ENCODE measurements at places on chromosomes 2 and 18.

GRCh38 chr2:10059552-10060335 lies 16.4 kb downstream of the KLF11 start:
- no peak for DNase-seq

GRCh38 chr18:35694808-35695207 lies 113.3 kb downstream of the GALNT1 start:
- DNase-seq: no peak

DNA sequence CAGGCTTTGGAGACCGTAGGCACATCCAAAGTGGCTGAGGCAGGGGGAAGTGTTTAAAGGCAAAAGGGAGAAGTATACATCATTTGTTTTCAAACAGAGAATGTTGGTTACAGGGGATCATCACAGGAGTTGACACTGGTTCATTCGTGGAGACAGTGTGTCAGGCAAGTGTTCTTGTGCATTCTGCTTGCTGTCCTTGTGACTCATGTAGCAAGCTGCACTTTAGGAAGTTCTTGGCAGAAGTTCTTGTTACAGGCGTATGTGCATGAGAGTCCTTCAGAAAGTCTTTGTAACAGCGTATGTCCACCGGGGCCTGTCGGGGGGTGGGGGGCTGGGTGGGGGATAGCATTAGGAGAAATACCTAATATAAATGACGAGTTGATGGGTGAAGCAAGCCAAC lies 36.5 kb upstream of the B4GALT6 start:
- DNase-seq: no peak

DNA sequence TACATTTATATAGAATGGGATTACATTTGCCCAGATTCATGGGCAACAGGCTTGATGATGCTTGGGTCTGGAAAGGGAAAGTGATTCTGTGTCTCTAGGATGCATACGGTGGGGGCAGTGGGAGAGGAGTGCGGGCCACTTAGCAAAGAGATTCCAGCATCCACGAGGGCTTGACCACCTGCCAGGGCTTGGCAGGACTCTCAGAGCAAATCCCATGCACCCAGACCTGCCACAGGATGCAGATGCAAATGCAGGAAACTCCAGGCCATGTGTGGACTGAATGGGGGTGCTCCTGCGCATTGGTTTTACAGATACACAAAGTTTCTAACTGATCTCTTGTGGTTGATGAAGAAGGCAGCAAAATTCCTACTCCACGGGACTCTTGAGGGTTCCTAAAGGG lies 334.7 kb downstream of the CYRIA start:
- no peak for DNase-seq

DNA sequence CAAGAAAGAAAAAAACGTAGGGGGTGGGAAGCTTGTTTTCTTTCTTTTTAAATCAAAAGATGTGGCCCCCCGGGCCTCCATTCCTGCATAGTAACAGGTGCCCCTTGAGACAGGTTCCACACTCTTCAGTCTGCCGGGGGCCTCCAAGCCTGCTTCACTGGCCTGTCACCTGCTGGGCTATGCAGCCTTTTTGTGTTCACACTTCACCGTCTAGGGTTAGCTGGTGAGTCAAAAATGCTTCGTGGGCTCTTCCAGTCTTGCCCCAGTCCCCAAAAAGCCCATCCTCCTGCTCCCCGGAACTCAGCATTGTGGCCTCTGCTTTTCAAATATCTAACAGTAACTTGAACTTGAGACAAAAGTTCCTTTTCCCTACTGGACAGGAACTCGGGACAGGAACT lies 67.9 kb downstream of the POLR1A start:
- no peak for DNase-seq

DNA sequence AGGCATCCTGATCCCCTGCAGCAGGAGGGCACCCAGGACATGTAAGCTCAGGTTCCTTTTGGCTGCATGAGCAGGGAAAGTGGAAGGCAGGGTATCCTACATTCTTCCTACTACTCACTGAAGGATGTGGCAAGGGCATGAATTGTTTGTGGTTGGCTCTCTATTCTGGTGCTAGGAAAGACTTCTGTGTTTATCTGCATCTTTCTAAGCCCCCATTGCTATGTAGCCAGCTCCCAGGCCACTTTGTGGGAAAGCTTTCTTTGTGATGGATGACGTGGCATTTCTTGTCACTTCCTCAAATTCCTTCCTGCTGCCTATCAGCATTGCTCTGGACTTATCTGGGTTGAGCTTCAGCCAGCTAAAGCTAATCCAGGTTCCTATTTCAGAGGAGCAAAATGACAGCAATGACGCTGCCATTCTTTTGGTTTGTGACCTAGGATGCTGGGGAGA lies 46.2 kb downstream of the MEIS1 start:
- no peak for DNase-seq

- DNase-seq: no peak
These were observed 72.7 kb upstream of the MGAT5 start for GRCh38 chr2:134181219-134181618.

- no peak for DNase-seq
These were observed 20.4 kb downstream of the PPM1B start for GRCh38 chr2:44189104-44189503.

DNA sequence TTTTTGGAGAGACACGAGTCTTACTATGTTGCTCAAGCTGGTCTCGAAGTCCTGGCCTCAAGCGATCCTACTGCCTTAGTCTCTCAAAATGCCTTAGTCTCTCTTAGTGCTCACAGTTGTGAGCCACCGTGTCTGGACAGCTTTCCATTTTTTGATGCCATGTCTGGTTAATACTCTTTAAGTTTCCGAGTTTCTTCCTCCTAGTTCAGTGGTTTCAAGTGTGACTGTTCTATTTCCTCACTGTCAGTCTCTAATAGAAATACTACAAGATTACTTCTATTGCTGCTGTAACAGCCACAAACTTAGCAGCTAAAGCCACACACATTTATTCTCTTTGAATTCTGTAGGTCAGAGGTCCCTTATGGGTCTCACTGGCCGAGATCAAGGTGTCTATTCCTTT lies 125.1 kb upstream of the MGAT5 start:
- DNase-seq: no peak

DNA sequence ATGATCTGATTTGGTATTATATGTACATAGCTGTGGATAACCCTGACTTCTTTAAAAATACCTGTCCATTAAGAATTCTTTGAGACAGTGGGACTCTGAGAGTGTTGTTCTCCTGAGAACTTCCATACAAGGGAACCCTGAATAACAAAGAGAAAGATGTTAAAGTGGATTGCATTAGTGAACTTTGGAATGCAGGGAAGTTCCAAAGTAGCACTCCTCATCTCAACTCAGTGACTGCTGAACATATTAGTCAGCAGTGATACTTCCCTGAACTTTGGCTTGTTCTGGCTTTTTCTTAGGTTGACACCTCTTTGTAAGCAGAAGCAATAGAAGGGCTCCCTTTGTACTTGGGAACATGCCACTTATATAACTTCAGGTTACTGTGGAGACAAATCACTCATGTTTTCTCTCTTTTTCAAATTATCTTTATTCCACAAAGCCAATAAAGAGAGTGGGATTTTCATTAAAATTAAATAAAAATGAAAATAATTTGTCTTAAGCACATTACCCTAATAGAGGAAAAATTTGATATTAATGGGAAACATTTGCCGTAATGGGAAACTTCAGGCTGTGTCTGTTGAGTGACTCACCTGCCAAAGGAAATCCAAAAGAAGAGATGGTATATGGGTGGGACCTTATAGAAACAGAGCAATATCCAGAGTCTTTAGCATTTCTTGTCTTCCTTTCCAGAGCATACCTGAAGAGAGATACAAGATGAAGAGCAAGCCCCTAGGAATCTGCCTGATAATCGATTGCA lies 33.3 kb downstream of the CFLAR start:
- DNase-seq: no peak

GRCh38 chr18:12645751-12646203 lies 12.1 kb downstream of the SPIRE1 start:
- DNase-seq: peak; percentile 94

GRCh38 chr2:45922577-45922988 lies 271.1 kb downstream of the PRKCE start:
- peak; percentile 82 for DNase-seq

DNA sequence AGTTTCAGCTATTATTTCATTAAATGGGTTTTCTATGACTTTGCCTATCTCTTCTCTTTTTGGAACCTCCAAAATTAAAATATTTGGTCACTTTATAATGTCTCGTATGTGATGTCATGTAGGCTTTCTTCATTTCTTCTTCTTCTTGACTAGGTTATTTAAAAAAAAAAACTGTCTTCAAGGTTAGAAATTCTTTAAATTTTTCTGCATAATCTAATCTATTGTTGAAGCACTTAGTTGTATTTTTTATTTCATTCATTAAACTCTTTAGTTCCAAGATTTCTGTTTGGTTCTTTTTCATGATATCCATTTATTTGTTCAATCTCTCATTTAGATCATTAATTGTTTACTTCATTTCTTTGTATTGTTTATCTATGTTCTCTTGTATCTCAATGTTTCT lies 43.8 kb upstream of the ROCK1 start:
- no peak for DNase-seq

GRCh38 chr2:176746411-176746810 lies 466.2 kb upstream of the HNRNPA3 start:
- DNase-seq: no peak

- DNase-seq: no peak
These were observed 21.5 kb downstream of the GALNT1 start for GRCh38 chr18:35603008-35603407.

- DNase-seq: no peak
These were observed 24.0 kb downstream of the LGALSL start for GRCh38 chr2:64477979-64478378.

DNA sequence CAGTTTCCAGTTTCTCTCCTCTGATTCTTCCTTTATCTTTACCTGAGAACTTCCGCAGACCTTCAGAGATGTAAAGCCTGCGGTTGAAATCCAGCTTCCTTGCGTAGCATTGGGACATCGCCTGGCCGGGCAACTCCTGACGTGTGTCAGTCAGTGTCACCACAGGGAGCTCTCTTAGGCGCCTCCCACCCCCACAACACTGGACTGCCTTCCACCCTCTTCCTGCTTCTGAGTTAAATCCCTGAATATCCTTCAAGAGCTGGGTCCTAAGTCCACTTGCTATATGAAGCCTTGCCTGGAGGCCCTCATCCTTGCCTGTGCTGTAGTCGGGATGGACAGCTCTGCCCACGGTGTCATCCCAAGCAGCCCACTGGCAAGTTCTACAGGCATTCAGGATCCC lies 179.4 kb downstream of the SEPTIN10 start:
- DNase-seq: no peak

DNA sequence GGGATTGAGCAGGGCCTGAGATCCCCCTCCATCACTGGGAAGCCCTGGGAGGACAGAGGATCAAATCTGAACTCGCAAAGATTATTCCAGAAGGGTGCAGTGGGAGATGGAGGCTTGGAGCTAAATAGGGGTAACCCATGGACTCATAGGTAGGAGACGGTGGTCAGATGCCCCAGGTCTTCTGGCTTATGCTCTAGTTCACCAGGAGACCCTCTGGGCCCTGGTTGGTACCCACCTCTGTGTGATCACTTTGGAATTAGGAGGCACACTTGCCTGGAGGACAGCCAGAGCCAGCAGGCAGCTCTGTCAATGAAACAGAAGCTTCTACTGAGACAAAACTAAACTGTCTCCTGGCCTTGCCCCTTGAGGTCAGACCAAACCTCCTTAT lies 110.6 kb downstream of the TGFA start:
- no peak for DNase-seq

DNA sequence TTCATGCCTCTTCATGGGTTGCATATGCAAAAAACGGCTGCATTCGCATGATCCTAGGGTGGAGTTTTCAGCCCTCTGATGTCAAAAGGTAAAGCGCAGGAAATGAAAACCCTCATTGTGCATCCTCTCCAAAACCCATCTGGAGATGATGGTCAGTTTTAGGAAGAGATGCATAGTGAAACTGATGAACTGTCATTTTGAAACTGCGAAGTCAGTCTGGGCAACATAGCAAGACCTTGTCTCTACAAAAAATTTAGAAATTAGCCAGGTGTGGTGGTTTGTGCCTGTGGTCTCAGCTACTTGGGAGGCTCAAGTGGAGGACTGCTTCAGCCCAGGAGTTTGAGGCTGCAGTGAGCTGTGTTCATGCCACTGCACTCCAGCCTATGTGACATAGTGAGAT lies 2.5 kb upstream of the TTLL4 start:
- no peak for DNase-seq

GRCh38 chr2:204361738-204362137 lies 183.5 kb upstream of the PARD3B start:
- no peak for DNase-seq

DNA sequence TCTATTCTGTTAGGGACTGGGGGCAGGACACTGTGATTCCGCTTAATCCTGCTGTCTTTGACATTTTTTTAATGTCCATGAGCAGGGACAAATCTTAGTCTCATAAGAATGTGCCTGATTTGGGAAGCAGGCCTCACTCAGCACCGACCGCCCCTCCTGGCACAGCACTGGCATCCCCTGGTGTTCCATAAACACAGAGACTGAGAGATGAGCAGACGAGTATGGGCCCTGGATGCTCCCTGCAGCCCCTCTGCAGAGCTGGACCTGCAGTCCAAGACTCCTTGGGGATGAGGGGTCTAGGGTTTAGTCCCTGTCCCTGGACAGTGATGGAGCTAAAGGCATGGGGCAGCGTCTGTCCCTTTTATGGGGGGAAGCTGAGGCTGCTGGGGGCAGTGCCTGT lies 81.6 kb downstream of the NDUFA10 start:
- DNase-seq: no peak

GRCh38 chr2:38997781-38998180 lies 108.1 kb downstream of the ARHGEF33 start:
- DNase-seq: no peak

All from DMS79 (cell line).